ENCODE measurements at places on chromosomes 1 and 21. TPM values are rescaled to one million over a fixed set of nuclear protein-coding genes. Genes with fewer than 3 reads are reported as not detected.

GRCh38 chr21:17406202-17406601, 106.6 kb upstream of the CXADR start:
- no peak for DNase-seq

GRCh38 chr1:27513528-27513927, 23.6 kb upstream of the WASF2 start:
- no peak for DNase-seq

- no peak for DNase-seq
Observed at GRCh38 chr1:1182491-1183220, 9.0 kb downstream of the TTLL10 start.

GRCh38 chr1:59079434-59080140, 217.3 kb upstream of the FGGY start:
- no peak for DNase-seq

DNA sequence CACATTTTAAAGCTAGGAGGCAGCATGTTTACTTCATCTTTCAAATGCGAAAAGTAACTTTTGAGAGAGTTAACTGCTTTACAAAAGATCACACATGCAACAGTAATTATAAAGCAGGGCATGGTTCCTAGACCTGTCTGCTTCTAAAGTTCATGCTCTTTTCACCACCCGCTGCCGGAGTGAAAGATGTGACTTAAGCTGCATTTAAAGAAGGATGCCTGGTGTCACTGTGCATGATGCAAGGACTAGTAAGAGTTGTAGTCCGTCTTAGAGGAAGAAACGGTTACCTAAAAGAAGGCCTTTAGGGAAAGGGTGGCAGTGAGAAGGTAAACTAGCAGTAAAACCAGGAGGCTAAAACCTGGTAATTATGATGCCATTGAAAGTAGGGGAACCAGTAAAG, 1689.1 kb downstream of the KCNT2 start:
- no peak for DNase-seq

The CELA3B gene
- polyA plus RNA-seq: not detected

- no peak for DNase-seq
Observed at GRCh38 chr1:159933347-159933746, 8.0 kb upstream of the TAGLN2 start.

GRCh38 chr21:42556960-42557359, 43.3 kb downstream of the SLC37A1 start:
- DNase-seq: no peak

The STUM gene
- 2.0 TPM for polyA plus RNA-seq

DNA sequence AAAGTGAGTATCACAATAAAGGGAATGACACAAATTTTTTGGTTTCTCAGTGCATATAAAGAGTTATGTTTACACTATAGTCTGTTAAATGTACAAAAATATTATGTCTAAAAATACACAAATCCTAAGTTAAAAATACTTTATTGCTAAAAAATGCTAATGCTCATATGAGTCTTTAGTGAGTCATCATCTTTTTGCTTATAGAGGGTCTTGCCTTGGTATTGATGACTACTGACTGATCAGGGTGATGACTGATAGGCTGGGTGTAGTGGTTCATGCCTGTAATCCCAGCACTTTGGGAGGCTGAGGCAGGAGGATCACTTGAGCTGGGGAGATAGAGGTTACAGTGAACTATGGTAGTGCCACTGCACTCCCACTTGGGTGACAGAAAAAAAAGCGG, 12.9 kb upstream of the NUF2 start:
- DNase-seq: no peak

DNA sequence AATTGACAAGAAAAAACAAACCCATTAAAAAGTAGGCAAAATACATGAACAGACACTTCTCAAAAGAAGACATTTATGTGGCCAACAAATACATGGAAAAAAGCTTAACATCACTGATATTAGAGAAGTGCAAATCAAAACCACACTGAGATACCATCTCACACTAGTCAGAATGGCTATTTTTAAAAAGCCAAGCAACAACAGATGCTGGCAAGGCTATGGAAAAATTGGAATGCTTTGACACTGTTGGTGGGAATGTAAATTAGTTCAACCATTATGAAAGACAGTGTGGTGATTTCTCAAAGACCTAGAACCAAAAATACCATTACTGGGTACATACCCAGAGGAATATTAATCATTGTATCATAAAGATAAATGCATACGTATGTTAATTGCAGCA, 641.1 kb upstream of the B3GALT2 start:
- no peak for DNase-seq

DNA sequence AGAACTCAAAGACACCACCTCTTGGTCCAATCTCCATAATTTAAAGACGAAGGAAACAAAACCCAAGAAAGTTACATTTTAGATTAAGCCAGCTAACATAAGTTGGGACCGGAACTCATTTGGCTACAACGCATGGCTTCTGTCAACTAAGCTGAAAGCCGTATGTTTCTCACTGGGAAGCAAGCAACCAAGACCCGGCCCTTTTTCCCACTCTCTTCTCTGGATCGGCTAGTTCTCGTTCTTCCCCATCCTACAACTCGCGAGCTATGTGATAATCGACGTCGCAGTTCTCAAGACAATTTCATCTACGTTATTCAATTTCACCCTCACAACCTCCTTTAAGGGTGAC, 601 bp downstream of the CCT8 start:
- DNase-seq: peak; percentile 24

GRCh38 chr21:42698733-42699132, 45.3 kb downstream of the PDE9A start:
- no peak for DNase-seq

The EFNA1 gene
- 87.6 TPM for polyA plus RNA-seq

DNA sequence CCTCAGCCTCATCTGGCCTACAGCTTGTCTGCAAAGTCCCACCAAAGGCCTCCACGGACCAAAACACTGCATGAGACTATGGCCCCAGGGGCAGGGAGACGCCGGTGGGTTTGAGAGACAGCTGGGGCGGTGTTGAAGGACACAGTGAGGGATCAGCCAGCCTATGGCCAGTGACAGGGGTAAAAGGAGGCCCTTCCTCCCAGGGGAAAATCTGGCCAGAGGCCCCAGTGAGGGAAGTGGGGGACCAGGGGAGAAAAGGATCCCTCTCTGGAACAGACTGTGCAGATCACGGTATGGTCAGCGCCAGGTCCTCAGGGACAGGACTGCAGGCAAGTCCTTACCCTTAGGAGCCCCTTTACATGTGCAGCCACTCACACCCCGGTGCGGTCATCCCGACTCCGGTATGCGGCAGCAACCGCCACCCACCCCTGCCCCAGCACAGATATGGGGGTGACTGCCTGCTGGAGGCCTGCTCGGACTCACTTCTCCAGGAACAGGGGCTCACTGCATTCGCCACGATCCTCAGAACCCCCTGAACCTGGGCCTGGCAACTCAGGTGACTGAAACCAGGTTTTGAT, 1.3 kb downstream of the CERS2 start:
- peak; percentile 44 for DNase-seq

DNA sequence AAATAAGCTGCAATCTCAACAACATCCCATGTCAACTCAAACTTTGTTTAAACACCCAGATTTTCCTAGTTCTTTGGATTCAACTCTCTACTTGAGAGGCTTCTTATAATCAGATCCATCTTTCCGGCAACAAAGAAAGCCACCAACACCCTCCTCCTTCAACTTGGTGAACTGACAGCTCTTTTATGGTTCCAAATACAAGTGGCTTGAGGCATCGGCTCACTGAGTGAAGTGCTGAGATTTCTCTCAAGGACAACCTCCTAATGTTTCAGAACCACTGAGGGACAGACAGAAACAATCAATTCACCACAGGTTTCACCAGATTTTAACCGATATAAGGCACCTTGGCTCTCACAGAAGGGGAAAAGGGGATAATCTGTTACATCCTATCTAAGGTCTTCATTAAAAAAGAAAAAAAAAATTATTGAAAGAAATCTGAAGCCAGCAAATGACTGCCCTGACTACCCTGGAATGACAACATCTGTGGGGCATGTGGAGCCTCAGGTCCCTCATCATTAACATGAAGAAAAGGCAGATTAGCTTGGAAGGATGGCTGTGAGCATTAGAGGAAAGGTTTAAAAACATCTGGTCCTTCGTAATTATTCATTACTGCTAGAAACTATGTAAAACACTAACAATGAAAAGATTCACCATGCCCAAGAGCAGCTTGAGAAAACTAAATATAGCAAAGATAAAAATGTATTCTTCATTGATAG, 50.9 kb downstream of the PTPN14 start:
- no peak for DNase-seq

GRCh38 chr1:43241413-43241836, 28.4 kb upstream of the TMEM125 start:
- DNase-seq: no peak

The LAPTM5 gene
- polyA plus RNA-seq: 29.5 TPM

- no peak for DNase-seq
Observed at GRCh38 chr1:91697416-91697815, 188.5 kb downstream of the TGFBR3 start.

The UTP25 gene
- polyA plus RNA-seq: 10.0 TPM

DNA sequence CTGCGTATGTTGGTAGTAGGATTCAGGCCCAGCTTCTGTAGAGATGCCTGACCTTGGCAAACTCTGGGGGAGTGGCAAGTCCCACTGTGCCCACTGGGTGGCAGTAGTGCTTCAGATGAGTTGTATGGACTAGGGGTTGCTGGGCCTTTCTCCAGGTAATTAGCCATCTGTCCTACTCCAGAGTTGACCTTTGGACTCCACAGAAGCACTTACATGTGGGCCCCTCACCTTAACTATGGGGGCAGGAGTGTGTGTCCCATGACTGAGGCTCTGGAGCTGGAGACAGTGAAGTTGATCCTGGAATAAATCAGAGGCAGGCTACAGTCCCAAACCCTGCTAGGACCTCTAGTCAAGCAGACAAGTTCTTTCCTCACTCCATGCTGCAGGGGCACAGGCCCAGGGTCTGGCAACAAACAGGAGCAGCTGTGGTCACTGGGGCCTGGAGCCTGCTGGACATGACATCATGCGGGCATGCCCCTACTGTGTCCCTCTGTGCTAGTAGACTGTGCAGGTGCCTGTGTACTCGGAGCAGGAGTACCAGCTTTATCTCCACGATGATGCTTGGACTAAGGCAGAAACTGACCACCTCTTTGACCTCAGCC, 4.6 kb downstream of the DMAP1 start:
- DNase-seq: no peak

DNA sequence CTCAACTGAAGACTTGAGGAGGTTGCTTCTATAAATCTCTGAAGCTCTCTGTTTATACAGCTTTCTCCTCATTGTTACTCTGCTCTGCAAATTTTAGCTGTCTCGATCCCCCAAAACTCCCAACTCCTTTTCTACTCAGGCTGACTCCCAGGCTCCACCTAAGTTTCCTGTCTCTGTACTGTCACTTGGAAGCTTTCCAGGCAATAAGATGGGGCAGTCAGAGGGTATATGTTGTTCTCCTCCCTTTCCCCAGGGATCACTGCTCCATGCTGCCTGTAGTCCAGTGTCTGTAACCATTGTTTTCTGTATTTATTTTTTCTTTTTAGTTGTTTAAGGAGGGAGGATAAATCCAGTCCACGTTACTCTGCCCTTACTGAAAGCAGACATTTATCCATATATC, 13.4 kb downstream of the TSNAX start:
- no peak for DNase-seq

DNA sequence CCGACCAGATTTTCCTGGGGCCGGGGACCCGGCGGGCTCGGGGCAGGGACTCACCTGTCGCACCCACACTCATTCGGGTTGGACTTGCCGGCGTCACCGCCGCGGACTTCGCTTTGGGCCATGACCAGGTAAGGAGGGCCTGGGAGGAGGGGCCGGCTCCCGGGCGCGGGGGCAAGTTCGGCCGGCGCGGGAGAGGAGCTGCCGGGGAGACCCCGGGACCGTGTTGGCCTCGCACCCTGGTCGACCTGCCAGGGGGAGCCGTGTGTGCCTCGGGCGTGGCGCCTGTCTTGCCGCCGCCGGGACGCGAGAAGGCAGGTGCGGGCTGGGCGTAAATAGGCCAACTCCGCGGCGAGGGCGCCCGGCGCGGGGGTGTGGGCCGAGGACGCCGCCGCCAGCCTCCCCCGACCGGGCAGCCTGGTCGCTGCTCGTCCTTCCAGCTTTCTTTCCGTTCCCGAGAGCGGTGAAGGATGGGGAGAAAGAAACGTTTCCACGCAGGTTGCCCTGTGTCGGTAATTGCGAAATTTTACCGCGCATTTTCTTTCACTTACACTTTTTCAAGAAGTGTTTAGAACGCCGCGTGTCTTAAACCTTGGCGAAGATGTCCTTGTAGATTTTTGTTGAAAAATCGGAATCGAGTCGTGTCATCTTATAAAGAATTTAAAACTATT, 558 bp downstream of the USP1 start:
- DNase-seq: no peak

GRCh38 chr21:41650526-41651145, 116.2 kb downstream of the RIPK4 start:
- DNase-seq: no peak

DNA sequence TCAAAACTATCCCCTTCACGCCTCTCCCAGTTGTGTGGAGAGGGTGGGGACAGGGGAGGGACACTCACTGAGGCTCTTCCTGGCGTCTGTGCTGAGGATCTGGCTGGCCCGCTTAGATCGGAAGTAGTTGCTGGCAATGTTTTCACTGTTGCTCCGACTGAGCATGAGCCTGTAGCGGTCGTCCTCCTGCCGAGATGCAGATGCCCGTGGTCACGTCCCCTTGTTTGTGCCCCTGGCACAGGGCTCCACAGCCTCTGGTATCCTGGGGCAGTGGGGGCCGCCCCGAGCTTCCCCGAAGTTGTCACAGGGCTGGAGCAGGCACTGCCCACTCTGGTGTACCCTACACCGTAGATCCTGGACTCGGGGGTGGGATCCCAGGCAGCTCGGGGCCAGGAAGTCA, 5.0 kb upstream of the DDOST start:
- no peak for DNase-seq

DNA sequence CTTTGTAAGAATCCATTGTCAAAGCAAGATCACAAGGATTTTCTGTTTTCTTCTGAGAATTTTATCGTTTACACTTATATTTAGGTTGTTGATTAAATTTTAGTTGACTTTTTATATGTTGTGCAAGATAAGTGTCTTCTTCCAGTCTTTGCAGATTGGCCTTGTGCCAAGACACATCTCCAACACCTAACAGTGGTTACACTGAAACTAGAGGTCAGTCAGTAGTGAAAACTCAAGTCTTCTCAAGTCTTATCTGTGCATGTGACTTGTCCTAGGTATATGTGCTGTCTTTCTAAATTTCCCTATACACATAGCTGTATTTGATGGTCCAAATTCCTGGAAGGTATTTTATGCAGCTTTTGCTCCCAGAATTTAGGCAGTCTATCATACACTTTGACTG, 1183.2 kb upstream of the B3GALT2 start:
- no peak for DNase-seq

DNA sequence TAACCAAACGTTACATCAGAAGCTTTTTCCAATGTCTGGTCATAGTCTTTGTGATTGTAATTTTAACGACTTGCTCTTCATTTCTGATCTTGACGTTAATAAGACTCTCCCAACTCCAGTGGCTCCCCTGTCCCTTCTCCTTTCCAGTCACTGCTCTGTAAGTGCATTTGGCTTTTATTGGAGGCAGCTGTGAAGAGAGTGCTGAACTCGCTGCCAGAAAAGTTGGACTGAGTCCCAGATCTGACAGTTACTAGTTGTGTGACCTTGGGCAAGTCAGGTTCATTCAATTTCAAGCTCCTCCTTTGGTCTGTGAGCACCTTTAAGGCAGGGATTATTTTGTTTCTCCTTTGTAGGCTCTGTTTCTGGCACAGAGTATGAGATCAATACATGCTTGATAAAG, 109.6 kb upstream of the TSPAN2 start:
- no peak for DNase-seq

Data from left lung (tissue), 14 donors.